8988T (cell line): ENCODE measurements at places on chromosomes 2 and 18.

DNA sequence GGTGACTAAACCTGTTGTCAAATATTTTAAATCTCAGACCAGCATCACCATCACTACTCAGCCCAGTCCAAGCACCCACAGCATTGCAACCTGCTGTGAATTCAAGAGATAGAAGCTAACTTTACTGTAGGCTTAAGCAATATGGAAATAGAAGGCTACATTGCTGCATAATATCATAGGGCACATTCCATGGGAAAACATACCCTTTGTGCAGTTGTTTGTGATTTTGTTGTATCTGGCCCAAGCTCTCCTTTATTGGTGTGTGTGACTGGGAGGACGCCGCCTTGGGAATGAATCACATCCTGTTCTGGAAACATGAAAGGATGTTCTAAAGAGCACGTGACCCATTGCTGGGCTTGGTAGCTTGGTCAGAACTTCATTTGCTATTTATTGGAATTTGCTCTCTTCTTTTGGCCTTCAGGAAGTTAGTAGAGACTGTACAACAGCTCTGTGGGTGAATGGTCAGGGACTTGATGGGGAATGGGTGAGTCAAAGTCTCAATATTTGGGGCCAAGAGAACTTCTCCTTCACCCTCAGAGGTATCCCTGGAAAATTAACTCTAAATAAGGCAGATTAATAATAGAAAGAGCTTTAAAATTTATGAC is 106.8 kb upstream of the SERPINE2 start:
- no peak for DNase-seq

DNA sequence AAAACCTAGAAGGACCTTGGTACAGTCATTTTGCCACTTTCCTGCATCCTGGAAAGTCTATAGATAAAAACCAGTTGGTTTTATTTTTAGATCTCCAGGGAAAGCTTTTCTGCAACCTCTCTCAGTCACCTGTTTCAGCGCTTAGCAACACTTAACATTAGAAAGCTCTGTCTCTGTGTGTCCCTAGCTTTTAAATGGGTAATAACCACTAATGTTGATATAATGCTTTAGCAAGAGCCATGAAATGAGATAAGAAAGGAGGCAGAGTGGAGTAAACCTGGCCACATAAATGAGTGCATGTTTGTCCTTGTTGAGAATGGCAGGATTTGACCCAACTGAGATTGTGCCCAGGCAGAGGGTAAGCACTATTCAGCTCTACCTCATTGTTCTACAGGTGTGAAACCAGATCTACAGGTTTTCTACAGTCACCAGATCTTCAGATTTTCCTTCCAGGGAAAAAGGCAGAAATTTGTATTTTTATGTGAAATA is 44.8 kb downstream of the MARCHF4 start:
- no peak for DNase-seq

DNA sequence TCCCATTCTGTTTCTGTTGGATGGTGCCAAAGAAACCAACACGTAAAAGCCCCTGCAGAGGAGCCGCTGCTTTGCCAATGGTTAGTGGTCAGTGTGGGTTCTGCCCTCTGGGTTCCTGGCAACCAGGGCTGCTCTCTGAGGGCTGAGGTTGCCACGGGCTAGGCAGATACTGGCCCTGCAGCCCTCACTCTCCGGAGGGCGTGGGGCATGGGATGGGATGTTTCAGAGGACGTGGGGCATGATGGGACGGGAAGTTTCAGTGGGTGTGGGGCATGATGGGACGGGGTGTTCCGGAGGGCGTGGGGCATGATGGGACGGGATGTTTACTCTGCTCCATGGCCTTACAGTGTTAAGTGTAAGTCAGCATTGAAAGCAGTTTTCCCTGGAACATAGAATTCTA is 34.2 kb downstream of the ADI1 start:
- peak; percentile 9 for DNase-seq

- no peak for DNase-seq
Measured at GRCh38 chr18:77632758-77633157, 383.1 kb downstream of the GALR1 start.

- no peak for DNase-seq
Measured at GRCh38 chr2:103010751-103011150, 248.9 kb downstream of the TMEM182 start.

DNA sequence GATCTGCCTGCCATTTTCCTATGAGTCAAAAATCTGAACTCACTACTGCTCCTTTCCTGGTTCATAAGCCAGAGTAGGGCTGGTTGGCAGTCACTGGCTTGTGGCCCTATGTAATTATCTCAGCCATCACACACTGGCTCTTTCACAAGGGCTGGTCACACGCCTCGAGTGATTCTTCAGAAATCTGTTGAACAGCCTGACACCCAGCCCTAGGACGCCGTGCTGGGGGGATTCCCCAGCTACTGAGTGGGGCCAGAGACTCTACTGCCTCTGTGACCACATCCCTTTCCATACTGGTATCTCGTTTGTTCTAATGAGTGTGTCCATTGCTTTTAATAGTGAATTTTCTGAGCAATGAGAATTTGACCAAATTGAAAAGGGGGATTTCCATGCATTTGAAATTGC is 45.8 kb upstream of the RBM44 start:
- no peak for DNase-seq

DNA sequence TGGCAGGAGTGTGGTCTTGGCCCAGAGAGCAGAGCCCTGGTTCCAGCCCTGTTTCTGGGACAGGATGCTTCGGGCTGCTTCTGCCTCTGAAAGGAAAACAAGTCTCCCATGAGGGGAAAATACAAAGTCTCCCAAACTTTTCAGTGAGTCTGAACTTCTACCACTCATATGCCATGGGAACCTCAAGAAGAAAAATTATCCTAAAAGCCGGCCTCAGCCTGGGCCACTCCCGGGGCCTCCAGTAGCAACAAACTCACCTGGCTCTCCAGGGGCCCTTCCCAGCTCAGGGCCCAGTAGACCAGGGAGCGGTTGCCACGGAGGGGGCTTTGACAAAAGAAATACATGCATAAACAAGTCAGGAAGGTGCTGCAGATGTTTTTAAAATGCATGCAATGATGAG is 289.2 kb upstream of the HDAC4 start:
- no peak for DNase-seq
